ENCODE measurements at places on chromosomes 11 and 22.

GRCh38 chr22:49724893-49725489 is 102.7 kb downstream of the BRD1 start:
- peak; percentile 49 for DNase-seq

DNA sequence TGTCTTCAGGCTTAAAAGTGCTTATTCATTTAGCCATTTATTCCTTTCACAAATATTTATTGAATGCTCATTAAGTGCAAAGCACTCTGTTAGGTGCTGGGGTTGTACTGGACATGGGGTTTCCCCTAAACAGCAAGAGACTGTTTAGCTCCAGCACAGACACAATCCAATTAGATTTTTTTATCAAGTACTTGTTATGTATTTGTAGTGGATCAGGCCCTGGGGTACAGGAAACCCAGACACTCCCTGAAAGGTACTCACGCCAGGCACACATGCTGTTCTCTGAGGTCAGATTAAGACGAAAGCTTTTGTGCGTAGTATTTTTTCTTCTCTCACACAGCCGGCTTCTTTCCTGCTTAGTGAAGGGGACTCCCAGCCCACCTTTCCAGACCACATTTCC is 218.1 kb upstream of the PLET1 start:
- no peak for DNase-seq

DNA sequence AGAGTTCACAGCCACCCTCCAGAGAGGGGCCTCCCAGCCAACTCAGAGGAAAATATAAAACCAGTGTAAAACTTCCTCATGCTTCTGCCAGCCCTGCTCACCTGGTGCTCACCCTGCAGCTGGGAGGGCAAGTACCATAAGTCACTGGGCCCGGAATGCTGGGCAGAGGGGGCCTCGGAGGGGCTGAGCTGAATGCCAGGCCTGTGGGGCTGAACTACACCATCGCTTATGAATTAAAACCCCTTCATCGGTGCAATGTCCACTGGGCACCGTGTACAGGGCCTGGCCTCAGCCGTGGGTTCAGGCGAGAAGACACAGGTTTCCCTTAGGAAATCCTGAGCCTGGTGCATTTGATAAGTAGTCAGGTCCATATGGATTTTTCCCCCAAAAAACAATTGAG is 828.6 kb downstream of the TBC1D22A start:
- no peak for DNase-seq

- no peak for DNase-seq
Observed at GRCh38 chr11:120771551-120772060, 252.3 kb upstream of the TBCEL start.

DNA sequence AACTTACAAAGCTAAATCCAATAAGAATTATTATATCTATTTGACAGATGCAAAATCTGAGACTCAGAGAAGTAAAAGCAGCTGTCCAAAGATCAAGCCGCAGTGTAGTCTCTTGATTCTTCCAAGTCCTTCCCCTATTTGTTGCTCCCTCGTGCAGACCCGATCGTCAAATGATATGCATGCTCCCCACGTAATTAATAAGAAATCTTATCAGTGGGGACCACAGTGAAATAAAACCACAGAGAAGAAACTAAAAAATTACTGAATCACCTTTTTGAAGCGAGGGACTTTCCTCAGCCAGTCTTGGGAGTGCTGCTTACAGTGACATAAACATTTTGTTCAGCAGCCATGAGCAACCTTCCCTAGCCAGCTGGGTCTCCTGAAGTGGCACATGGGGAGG is 64.6 kb downstream of the SERGEF start:
- no peak for DNase-seq

DNA sequence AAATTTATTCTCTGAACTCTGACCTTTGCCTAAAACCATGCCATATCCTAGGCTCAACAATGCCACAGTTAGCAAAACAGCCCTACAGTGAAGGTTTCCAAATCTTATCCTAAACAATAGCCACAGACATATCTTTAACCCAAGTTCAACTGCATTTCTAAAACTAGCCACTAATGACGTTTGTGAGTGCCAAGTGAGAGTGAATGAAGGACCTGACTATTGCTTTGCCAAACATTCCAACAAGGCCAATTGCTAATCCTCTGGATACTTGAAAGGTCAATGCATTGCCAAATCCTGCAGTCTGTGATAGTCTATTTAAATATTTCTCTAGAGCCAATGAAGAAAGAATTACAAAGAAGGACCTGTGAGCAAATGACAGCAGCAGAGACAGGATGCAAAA is 2.5 kb upstream of the OR4C45 start:
- DNase-seq: no peak

- peak; percentile 5 for DNase-seq
Observed at GRCh38 chr11:20113149-20113438, 47.2 kb downstream of the DBX1 start.

DNA sequence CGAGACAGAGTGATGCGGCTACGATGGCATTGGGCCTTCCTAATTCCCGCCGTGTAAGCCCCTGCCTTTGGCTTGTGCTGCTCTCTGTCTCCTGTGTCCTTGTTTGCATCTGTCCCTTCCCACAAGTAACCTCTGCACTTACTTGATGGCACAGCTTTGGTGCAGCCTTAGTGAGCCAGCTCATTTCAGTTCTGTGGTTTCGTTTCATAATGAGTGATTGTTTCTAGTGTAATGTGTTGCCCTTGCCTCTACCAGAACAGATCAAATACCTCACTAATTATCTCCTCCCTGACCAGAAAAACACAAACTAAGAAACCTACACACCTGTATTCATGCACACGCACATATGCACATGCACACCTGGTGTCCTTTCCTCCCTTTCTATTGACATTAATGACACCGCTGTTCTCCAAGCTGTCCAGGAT is 58.8 kb downstream of the GRK3 start:
- no peak for DNase-seq

- DNase-seq: no peak
Observed at GRCh38 chr22:50545522-50546325, at the start of gene KLHDC7B. TSS of gene KLHDC7B (plus strand) at chr22:50545899. CDS start at chr22:50546244, 345 bp downstream.

DNA sequence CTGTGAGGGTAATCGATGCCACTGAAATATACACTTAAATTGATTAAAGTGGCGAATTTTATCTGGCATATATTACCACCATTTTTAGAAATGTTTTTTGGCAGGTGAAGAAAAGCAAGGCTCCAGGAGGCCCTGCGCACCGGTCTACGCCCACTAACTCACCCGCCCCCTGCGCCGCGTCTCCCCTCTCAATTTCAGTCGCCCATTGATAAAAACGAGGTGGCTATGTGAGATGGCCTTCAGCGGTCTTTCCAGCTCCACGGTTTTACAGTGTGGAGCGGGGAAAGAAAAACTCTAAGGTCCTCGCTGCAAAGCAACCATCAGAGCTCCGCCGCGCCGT is 602 bp upstream of the AQP11 start:
- DNase-seq: no peak
